Stimulated activated CD4-positive, alpha-beta T cell treated with anti-CD3 and anti-CD28 coated beads, Interleukin-4, amount 100 ng/mL, for 48 hours (primary cell): ENCODE measurements at places on chromosomes 3 and 15.

- no peak for DNase-seq
Observed at GRCh38 chr3:195911946-195912270, 3.6 kb upstream of the TNK2 start.

- no peak for DNase-seq
Observed at GRCh38 chr3:18593231-18593630, 168.1 kb upstream of the SATB1 start.

DNA sequence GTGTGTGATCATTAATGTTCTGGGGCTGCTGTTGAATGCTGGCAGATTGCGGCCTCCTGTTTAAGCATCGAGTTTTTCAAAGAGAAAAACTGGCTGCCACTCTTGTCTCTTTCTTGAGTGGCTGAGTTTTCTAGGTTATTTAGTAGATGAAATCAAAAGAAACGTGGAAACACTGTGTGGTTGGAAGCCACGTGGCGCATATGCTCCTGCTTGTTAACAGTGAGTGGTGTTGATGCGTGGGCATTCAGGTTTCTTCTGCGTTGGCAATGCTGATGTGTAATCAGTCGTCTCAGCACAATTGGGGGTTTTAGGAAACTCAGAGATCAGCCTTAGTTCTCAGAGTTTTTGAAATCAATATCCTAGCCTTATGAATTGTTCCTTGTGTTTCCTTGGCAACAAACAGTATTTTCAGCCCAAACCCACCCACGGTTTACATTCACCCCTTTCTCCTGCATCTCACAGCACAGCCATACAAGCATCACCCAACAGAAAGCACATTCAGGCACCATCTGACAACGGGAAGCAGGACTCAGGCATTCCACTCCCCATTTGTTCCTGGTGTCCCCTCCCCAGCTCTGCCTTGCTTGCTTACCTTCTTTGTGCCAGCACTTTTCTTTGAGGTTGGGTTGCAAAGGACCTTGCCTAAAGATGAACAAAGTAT is 74.7 kb downstream of the SEC22A start:
- DNase-seq, result no peak

GRCh38 chr3:160400702-160401150 is 1.3 kb downstream of the SMC4 start:
- no peak for DNase-seq

GRCh38 chr15:51774916-51775315 is 23.5 kb downstream of the TMOD2 start:
- no peak for DNase-seq

DNA sequence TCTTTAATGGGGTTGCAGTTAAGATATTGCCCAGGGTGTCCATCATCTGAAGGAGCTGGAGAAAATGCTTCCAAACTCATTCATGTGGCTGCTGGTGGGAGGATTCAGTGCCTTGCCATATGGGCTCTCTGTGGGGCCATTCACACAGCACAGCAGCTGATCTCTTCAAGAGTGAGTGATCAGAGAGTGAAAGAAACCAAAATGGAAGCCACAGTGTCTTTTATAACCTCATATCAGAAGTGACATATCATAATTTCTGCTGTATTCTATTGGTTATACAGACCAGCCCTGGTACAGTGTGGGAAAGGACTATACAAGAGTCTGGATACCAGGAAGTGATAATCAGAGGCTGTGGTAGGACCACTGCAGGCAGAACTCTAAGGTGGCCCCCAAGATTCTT is 33.6 kb downstream of the HHLA2 start:
- DNase-seq, result no peak

DNA sequence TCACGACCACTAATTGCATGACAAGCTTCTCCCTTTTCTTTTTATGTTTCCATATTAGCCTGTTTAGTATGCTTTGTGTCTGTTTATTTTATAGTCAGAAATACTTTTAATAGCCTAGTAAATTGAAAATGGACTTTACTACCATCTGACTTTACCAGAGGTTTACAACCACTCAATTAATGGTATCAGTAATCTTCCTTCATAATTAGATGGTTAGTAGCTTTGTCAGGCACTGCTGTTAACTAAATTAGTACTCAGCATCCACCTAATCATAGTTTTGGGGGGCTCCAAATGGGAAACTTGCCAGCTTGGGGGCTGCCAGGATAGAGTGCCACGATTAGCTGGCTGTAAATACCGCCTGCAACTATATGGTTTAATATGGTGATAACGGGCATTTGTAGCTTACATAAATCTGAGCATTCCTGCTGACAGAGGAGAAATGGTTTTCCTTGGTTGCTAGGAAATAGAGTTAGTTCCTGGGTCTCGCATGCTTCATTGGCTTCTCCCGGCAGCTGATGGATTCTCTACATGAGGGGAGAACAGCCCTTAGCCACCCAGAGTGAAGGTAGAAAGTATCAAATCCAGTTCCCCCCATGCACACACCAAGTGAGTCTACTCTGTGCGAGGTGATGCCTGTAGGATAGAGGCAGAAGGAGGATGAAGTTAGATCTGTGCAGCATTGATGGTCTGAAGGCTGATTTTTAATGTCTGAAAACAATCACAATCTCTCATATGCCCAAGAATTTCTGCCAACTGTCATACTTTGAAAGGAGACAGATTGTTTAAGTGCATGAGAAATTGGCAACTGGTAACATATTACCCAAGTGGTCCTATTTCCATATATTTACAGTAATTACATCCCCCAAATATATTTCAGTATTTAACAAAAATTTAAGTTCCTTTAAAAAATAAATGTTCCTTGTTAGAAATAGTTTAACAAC is 326.6 kb upstream of the PROK2 start:
- no peak for DNase-seq

DNA sequence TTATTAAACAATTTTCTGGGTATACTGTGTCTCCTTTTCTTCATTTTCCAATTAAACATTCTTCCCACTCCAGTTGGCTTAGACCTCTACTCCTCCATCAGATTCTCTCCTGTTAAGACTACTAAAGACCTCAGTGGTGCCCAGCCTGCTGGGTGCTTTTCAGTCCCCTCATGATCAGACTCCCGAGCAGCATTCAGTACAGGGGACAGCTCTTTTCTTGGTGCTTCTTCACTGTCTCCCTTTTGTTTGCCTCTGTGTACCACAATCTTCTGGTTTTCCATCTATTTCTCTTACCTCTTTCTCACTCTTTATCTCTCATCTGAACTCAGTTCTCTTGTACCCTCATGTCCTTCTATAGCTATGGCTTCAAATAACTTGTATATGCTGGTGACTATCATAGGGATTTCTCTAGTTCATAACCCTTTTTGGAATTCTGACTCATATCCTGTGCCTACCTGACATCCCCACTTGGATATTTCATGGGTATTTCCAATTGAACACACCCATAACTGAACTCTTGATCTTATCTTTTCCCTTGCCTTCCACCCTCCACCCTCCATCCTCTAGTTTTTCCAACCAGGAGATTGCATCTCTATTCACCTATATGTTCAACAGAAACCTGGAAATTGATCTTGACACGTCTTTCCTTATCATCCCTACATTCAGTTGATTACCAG is 55.6 kb upstream of the ABHD10 start:
- DNase-seq, result no peak

- DNase-seq, result no peak
Observed at GRCh38 chr3:73473898-73474416, 150.8 kb downstream of the PDZRN3 start.

GRCh38 chr15:33729653-33730052 is 238.6 kb upstream of the CHRM5 start:
- no peak for DNase-seq

- DNase-seq, result no peak
Observed at GRCh38 chr3:177552051-177552450, 354.8 kb upstream of the TBL1XR1 start.

GRCh38 chr15:70378126-70379031 is 280.7 kb upstream of the TLE3 start:
- DNase-seq, result no peak

- no peak for DNase-seq
Observed at GRCh38 chr3:107271787-107272387, 105.4 kb upstream of the CCDC54 start.

DNA sequence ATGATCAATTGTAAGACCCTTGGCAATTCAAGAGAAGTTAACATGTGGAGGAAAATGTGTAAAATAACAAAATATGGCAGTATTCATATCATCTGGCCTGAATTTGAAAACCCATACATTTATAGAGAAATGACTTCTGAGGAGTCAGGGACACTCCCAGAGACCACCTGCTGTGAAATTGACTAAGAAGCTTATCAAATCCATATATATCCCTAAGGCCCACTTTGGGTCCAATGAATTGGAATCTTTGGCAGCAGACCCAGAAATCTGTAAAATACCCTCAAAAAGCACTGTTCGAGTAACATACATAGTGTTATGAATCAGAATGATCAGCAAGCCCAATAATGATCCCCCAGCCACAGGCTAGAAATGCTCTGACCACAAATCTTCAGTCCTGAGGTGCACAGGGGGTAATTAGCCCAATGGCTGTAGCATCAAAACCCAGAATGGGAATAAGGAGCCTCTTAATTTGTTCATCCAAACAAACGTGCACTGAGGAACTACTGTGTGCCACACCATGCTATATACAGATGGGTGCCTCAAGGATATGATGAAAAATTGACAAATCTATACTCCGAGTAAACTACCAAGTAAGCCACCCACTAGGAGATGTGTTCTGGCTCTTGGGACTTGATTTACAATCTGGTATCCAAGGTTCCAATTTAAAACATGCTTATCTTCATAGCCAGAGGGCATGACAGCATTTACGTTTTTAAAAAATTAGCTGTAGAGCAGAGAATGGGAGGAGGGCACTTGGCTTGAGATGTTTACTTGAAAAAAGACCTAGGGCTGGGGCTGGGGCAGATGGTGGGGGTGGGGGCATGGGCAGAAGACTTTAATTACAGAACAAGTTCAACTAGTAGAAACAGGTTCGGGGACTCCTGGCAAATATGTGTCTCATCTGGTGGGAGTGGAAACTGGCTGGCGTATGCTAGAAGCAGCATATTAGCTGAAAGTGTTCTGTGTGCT is 9.1 kb upstream of the ARHGEF3 start:
- no peak for DNase-seq

DNA sequence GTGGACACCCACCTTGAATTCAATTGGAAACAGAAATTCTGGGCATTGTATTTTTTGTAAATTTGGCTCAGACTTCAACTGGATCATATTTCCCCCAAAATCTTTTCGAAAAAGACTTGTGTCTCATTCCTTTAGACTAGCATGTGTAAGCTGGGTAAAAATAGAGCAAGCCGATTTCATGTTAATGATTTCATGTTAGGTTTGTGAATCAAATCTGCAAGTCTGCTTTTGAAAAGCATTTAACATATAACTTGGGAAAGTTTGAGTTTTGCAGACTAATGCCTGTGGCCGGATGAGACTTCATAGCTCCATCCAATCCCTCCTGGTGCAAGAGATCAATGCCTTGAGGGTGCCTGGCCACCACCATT is 64.5 kb downstream of the FLNB start:
- no peak for DNase-seq

DNA sequence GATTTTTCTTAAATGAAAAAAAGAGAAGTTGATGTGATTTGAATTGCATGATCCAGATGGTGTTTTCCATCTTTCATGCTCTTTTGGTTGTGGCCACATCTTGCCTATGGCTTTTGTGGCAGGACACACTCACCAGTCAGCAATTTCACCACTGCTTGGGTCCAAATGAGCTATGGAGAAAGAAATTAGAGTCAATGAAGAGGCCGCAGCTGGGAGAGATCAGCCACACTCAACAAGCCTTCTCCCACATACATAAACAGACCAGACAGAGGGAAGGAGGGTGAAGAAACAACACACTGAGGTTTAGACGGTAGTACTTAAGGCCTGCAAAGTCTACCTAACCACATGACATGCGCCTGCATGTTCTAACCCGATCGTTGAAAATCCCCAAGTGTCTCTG is 110.7 kb upstream of the CDIN1 start:
- no peak for DNase-seq

DNA sequence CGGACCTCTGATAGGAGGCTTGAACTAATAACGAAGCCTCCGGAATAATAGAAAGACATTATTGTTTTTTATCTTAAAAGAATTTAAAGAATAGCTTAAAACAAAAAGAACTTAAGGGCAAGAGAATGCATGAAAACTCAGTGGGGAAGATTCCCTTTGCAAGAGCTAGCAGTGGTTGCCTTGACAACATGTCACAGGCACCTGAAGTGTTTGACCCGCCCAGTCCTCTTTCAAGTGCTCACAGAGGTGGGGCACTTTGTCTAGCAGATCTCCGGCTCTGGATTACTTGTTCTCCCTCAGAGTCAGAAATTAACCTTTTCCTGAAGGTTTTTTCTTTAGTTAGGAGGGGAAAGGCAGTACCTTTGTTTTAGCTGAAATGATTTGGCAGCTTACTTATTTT is 37.8 kb downstream of the LARS2 start:
- DNase-seq, result no peak

DNA sequence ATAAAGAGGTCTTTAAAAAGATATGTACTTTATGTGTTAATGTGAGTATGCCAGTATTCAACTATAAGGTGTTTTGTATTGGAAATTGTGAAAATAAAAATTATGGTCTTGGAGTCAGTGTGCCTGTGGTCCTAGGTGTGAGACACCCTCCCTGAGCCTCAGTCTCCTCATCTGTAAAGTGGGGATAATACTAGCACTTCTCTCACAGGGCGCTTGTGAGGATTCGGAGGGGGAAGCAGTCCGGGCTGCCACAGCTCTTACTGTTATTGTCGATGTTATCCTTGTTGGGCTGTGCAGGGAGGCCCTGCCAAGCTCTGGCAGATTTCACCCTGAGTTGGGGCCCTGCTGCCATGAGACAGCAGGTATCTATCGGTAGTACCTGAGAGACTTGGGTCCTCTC is 26.7 kb upstream of the FBLN2 start:
- no peak for DNase-seq

- DNase-seq, result no peak
Observed at GRCh38 chr3:53713626-53714025, 132.6 kb downstream of the CHDH start.
